ENCODE measurements at places on chromosomes 3 and 15. TPM values are rescaled to one million over a fixed set of nuclear protein-coding genes. Genes with fewer than 3 reads are reported as not detected.

Gene TICRR
- 0.28 TPM for total RNA-seq

Gene RBP2
- not detected for total RNA-seq

Gene PCOLCE2
- 60.7 TPM for total RNA-seq

Gene CMTM8
- not detected for total RNA-seq

Gene AMOTL2
- 92.3 TPM for total RNA-seq

Gene CLN6
- 5.0 TPM for total RNA-seq

Gene USP50
- total RNA-seq: 0.28 TPM

Gene C15orf61
- total RNA-seq: 3.6 TPM

Gene CTXND1
- total RNA-seq: not detected

Gene BTBD1
- total RNA-seq: 75.2 TPM

Gene LRRC34
- total RNA-seq: 1.4 TPM

Gene CGNL1
- 0.28 TPM for total RNA-seq

Gene UQCRC1
- 241 TPM for total RNA-seq

Gene SPSB4
- total RNA-seq: not detected

Gene ANKDD1A
- 3.3 TPM for total RNA-seq

Measured in smooth muscle cell of bladder (primary cell).